ENCODE measurements at places on chromosomes 13 and 19. TPM values are rescaled to one million over a fixed set of nuclear protein-coding genes. Genes with fewer than 3 reads are reported as not detected.

- no peak for DNase-seq
Measured at GRCh38 chr13:34037636-34038540, 219.9 kb downstream of the RFC3 start.

The TYROBP gene
- not detected for total RNA-seq

DNA sequence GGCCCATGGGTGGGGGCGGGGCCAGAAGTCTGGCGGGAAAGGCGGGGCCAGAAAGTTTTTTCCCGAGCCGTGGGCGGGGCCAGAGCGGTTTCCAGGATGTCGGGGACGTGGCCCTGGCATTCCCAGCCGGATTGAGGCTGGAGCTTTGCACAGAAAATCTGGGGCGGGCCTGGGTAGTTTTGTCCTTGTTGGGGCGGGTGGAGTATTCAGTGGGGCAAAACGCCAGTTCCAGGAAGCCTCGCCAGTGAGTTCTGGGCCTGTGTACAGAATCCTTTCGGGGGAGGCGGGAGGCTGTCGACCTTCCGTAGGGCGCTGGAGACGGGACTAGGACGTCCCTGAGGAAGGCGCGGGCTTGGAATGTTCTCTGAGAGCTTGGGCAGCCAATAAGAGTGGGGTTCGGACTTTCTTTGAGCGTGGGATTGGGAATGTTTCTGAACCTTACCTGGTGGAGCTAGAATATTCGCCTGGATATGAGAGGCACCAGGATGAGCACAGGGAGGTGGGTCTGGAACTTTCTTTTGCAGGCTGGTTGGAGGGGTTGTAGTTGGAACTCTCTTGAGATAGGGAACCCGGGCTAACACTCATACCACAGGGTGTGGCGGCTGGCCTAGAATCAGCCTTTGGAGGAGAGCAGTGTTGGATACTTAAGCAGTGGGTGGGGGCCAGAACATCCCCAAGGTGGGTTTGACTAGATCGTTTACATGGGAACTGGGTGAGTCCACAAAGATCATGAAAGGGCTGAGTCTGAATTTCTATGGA, 1.3 kb downstream of the CCDC9 start:
- peak; percentile 90 for DNase-seq

GRCh38 chr13:70908795-70909194, 800.5 kb upstream of the KLHL1 start:
- DNase-seq, result no peak

The SIGLEC12 gene
- under 0.01 TPM for total RNA-seq

- DNase-seq, result peak; percentile 90
Measured at GRCh38 chr19:37932985-37933936, 26.3 kb downstream of the SIPA1L3 start.

The JSRP1 gene
- 0.72 TPM for total RNA-seq

- peak; percentile 47 for DNase-seq
Measured at GRCh38 chr19:41414461-41414860, 12.7 kb downstream of the B3GNT8 start.

The WDR62 gene
- 1.8 TPM for total RNA-seq

The ANGPTL8 gene
- total RNA-seq, result not detected
